ENCODE measurements at places on chromosomes 5 and 9.

DNA sequence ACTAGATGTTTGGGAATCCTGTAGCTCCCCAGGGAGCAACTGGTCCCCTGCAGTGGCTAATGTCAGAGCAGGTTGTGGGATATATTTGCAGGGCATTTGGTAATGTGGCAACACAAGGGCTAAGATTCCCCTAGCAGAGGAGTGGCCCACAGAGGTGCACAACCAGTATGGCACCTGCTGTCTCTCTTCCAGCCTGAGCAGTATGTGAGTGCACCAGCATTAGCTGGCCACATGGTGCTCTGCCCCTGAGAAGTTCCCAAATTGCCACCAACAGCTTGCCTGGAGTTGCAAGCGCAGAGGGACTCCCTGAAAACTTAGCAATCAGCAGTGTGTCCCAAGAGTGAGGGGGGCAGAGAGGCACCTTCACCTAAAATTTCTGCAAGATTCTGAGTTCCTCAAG lies 53.2 kb upstream of the SNCAIP start:
- no peak for DNase-seq

DNA sequence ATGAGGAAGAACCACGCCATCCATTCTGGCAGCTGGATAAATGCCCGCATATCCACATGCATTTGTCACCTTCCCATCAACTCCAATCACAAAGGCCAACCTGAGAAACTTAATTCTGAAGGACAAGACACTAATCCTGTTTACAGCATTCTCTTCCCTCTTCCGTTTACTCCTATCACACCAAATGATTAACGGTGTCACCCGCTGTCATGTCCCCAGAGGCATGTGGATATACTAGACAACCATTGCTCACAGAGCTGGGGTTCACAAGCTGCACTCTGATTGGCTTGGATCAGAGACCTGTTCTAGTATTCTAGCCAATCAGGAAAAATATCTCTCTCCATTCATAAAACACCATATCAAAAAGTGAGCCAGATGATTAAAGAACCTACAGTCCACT lies 3.6 kb downstream of the MACROH2A1 start:
- DNase-seq = no peak

- no peak for DNase-seq
Measured at GRCh38 chr5:54579591-54580295, 62.2 kb downstream of the SNX18 start.

GRCh38 chr9:98256756-98257155 lies 1.3 kb upstream of the TBC1D2 start:
- no peak for DNase-seq

- DNase-seq = no peak
Measured at GRCh38 chr9:99489060-99489413, 267.0 kb downstream of the SEC61B start.

- DNase-seq = no peak
Measured at GRCh38 chr5:142833517-142834449, 63.6 kb downstream of the ARHGAP26 start.

- DNase-seq = no peak
Measured at GRCh38 chr5:136141561-136141960, 8.9 kb downstream of the SMAD5 start.

DNA sequence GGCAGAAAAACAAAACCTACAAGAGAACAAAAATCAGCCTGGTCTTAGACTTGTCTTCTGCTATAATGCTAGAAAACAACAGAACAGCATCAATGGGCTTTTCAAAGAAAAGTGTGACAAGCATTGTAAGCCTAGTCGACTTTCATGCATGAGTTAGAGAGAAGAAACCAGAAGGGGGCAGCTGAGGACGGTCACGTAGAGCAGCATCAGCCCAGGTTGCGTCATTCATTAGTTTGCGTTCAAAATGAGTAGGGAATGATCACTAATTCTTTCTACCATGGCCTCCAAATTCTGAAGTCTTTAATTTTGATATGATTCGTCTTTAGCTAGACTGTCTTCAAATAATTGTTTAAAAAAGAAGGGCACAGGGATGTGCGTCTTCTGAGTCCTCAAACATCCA lies 4.7 kb upstream of the ISCA1 start:
- no peak for DNase-seq

DNA sequence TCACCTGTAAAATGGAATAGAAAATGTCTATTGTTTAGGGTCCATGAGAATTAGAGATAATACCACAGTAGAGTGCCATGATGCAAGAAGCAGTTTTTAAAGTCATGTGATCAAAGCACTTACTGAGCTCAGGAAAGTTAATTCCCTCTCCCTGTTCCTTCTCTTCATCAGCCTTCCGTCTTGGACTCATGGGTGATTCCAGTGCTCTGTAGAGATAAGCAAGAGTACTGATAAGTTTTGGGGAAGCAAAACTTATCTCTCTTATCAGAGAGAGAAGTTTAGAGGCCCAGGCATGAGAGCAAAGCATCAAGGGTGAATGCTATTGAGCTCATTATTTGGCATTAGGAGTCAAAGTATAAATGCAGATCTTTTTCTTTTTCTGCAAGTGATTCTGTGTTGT lies 410.1 kb downstream of the AGTPBP1 start:
- DNase-seq = no peak

DNA sequence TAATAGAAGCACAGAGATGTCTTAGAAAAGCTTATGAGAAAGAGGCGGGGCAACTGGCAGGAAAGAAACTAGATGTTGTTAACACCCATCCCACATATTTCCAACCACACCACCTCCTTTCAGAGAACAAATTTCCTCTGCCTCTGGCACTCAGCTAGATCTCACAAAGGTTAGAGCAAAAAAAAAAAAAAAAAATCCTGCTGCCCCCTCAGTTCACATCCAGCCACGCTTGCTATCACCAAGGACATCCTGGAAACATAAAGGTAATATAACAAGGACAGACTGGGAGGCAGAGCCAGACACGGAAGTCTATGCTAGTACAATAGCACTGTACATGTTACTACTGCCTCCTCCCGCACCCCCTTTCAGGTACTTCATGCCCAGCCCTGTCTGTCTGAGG lies 238.0 kb upstream of the PTGER4 start:
- no peak for DNase-seq

DNA sequence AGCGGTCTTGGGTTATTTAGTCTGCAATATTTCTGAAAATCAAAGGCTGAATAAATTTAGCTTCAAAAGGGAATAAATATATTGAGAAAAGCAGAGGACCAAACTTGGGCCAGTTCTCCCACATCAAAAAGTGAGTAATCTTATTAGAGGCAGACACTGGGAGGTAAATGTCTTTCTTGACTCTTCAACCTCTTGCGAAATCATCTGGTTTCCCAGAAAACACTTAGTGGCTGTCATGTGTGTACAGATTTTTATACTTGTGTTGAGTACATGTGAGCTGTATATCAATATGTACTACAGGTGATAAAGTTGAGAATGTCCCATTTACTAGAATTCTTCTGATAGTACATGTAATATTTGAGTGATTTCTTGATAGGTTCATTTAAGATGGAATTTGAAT lies 454.9 kb downstream of the PRR16 start:
- no peak for DNase-seq

DNA sequence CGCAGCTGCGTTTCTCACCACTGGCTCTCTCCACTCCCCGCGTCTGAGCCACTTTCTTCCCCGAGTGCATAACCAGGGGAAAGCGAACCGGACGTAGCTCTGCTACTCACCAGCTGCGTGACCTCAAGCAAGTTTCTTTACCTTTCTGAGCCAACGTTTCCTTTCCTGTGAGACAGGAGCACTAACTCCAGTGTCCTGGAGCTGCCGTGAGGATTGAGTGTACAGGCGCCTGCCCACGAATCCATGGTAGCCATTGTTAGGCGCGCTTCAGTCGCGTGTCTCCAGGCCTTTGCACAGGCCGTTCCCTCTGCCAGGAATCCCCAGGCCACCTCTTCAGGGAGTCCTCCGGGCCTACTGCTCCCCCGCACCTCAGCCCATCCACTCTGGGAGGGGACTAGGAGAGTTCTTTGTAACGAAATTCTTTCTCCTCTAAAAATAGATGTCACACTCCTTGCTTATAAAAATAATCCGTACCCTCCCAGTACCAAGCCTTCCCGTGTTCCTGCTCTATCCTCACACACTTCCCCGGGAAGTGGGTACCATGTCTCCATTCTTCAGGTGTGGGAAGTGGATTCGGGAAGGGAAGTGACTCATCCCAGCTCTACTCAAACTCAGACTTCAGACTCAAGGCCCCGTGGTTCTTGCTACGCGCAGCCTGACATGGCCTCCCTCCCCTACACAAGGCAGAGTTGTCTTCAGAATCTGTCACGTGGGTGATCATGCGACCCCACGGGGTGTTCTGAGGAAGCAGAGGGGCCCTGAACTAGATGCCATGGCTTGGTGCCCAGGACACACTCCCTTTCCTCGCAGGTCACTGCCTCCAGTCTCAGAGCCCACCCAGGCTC lies 16.1 kb upstream of the CRB2 start:
- DNase-seq = peak; percentile 31

- DNase-seq = no peak
Measured at GRCh38 chr5:10934783-10935355, 173.8 kb upstream of the DAP start.

DNA sequence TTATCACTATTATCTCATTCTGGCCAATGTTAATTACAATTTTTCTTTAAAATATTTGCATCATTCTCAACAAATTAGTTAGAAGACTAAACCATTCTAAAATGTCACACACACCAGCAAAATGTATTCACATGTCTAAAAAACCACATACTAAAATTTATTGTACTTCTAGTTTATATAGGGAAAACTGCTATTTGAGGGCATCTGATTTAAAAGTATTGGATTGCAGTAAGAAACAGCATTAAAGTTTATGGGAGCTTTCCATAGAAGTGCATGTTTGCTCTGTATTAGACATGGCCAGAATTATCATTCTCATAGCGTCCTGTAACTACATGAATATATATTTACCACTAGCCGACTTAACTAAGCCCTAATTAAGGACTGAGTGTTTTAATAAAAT lies 150.3 kb downstream of the PBX3 start:
- no peak for DNase-seq

DNA sequence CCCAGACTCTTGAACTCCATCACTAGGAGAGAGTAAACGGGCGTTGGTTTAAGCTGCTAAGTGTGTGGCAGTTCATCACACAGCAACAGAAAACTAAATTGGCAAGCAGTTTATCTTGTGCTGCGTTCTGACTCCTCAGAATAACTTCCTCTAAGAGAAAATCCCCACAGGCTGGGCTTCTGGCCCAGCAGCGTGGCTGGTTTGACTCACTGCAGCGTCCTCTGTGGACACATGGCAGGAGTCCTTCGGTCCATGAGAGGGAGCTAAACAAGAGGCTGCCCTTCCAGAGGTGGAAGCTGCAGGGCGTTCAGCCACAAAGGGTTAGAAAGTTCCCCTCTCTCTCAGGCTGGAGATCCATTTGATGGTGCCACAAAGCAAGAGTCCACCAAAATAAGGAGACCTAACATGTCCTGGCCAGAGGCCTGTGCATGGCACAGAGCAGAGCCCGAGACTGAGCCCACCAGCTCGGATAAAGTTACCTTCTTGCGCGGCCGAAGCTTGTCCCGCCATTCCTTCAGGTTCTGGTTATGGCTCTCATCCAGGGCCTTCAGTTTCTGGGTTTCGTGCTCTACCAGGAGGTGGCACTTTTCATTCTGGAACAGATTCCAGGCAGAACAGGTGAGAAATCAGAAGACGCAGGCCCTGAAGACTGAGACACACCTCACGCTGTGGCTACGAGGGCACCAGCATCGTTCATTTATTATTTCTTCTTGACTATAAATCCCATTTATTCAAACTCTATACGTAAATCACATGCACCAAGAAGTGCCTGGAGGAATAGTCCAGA lies 46.2 kb upstream of the FBXW11 start:
- DNase-seq = peak; percentile 88

- DNase-seq = no peak
Measured at GRCh38 chr9:17802249-17802857, 223.5 kb downstream of the SH3GL2 start.

- no peak for DNase-seq
Measured at GRCh38 chr5:5505815-5506214, 83.3 kb downstream of the ICE1 start.

DNA sequence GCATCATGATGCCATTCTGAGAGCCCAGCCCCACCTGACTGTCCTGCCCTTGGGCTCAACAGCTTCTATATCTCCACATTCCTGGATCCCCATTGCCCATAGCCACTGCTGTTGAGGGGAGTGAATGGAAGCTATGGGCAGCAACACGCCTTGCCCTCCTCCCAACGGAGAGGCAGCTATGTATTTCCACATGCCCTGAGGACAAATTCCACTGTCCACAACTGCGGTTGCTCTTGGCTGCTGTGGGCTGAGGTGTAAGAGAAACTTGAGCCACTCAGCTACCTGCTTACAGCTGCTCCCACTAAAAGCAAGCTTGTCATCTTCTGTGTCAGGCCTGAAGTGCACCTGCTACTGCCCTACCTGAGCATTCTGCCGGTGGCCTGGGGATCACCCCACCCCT lies 222.9 kb downstream of the PSAT1 start:
- no peak for DNase-seq

- DNase-seq = no peak
Measured at GRCh38 chr9:104553261-104553660, 15.7 kb upstream of the OR13C8 start.

- DNase-seq = no peak
Measured at GRCh38 chr9:22308177-22308576, 138.4 kb upstream of the DMRTA1 start.

DNA sequence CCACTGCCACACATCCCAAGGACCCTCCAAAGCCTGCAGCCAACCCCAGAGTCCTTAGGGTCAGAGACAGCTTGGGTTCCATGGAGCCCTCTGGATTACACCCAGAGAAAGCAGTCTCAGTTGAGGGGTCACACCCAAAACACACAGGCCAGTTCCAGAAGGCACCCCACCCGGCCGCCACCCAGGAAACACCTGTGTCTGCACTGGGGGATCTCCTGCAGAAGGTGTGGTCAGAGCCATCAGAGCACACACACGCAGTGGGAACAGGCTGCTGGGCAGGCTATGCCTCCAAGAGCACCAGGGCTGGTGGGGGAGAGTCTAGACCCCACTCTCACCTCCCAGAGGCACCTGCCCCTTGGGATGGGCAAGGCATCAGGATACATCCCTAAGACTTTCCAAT lies 27.3 kb downstream of the NIPAL4 start:
- no peak for DNase-seq

- no peak for DNase-seq
Measured at GRCh38 chr9:16033921-16034691, 481.3 kb downstream of the CCDC171 start.

- no peak for DNase-seq
Measured at GRCh38 chr5:74063821-74064220, 437.8 kb downstream of the ARHGEF28 start.

DNA sequence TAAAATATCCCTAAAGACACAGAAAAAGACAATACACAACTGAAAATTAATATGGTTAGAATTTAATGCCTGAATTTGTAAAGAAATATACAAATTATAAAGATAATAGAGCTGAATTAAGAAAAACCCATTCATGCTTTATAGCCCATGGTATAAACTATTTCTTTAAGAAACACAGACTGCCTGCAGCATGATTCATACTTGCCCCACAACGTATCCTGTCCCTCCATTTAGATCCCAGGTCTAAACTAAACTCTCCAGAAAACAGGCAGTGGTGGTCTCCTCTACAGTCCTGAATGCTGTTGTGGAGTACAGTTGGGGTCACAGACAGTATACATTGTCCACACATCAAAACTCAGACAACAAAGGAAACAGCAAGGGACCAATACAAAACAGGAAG lies 24.8 kb downstream of the IL6ST start:
- DNase-seq = no peak
